ENCODE measurements at places on chromosomes 5 and 9. TPM values are rescaled to one million over a fixed set of nuclear protein-coding genes. Genes with fewer than 3 reads are reported as not detected.
A peak's percentile ranks its signal among the peaks of the same experiment; 100 is the strongest.

Gene STPG3
- total RNA-seq: not detected

DNA sequence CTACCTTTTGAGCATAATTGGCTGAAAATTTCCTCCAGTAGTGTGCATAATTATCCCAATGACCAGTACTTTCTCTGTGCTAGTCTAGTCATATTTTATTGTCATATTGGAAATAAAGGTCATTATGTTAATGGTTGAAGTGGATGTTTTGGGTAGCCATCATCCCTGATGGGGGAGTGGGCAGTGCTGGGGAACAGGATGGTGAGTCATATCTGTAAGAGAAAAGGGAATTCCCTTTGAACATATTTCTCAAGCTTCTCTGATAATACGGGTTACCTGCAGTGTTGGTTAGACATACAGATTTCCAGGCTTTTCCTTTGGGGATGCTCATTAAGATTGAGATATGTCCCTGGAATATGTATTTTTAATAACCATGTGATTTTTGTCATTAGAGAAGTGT lies 33.3 kb upstream of the SPATA31D4 start:
- no peak for DNase-seq

DNA sequence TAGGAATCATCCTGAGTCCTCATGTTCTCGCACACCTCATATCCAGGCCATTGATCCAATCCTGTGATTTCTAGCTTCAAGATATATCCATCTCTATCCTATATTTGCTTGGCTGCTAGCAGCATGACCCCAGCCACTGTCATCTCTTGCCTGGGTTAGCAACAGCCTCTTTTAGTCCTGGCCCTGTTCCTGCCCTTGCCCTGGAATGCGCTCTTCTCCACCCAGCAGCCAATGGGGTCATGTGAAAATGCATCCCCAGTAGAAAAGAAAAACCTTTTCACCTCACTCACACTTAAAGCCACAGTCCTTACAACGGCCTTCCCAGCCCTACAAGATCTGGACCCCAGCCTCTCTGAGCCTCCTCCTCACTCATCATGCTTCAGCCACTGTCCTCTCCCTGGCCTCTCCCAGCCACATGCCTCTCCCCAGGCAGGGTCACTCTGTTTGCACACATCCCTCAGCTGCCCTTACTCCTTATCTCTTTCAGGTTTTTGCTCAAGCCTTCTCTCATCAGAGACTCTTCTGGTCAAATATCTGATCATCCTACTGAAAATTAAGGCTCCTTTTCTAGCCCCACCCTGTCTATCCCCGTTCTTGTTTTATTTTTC lies 34.3 kb upstream of the NR3C1 start:
- DNase-seq: no peak

GRCh38 chr5:102845041-102845440 lies 89.9 kb downstream of the PAM start:
- no peak for DNase-seq

DNA sequence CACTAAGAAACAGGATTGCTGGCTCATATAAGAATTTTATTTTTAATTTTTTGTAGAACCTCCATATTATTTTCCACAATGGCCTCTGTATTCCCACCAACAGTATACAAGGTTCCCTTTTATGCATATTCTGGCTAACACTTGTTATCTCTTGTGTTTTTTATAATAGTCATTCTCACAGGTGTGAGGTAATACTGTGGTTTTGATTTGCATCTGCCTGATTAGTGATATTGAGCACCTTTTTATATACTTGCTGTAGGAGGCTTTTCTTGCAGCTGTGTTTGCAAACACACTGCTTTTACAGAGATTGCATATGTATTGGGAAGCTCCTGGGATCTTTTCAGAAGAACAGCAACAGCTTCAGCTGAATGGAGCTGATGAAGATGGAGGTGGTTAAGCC lies 164.8 kb downstream of the DEPDC1B start:
- no peak for DNase-seq

GRCh38 chr5:34459908-34460307 lies 196.2 kb upstream of the RAI14 start:
- DNase-seq: no peak

Gene OR1L8
- not detected for total RNA-seq

- no peak for DNase-seq
These were observed 57.4 kb downstream of the GCNT1 start for GRCh38 chr9:76516350-76516749.

GRCh38 chr5:168422431-168422830 lies 63.8 kb upstream of the RARS1 start:
- DNase-seq: no peak

DNA sequence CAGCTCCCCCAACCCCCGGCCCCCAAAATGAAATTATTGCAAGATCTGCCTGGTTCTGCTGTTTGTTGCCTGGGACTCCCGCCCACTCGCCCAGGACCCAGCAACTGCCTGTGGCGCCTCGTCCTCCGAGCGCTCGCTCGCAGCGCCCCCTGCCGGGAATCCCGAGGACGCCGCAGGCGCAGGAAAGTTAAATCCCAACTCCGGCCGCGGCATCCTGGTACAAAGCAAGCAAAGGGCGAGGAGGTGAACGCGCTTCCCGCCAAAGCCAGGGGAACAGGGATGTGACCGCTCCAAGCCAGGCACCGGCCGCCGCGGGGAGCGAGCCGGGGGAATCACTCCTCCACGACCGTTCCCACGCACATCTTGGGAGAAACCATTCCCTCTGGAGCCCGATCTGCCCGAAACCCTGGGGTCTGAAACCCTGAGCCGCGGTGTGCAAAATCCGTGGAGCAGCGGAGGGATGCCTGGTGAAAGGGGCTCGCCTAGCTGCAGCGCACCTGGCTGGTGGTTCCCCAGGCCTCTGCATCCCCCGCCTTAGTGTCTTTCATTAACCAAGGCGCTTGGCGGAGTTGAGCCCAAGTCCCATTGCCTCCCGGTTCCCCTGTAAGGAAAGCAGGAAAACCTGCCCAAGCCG lies 1.3 kb downstream of the SEMA5A start:
- DNase-seq: peak; percentile 89

- DNase-seq: no peak
These were observed 13.0 kb downstream of the BARX1 start for GRCh38 chr9:93942161-93942560.

DNA sequence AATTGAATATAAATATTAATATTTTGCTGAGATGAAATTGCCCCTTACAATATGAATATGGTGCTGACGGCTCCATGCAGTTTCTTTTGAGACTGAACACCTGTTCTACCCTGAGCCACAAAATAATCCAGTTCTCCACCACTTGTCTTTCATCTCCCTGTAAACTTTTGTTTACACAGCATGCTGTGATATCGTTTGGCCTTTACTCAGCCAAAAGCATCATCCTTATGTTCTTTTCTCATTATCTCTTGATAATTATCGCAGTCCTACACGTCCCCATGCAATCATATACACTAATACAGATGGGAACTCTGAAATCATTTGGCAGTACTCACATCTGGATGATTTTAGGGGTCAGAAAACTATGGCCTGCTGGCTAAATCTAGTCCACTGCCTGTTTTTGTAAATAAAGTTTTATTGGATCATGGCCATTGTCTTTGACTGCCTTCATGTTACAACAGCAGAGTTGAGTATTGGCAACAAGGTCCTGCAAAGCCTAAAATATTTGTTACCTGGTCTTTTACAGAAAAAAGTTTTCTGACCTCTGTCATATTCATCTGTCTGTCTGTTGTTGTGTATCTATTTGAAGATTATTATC lies 53.3 kb downstream of the AOPEP start:
- no peak for DNase-seq

DNA sequence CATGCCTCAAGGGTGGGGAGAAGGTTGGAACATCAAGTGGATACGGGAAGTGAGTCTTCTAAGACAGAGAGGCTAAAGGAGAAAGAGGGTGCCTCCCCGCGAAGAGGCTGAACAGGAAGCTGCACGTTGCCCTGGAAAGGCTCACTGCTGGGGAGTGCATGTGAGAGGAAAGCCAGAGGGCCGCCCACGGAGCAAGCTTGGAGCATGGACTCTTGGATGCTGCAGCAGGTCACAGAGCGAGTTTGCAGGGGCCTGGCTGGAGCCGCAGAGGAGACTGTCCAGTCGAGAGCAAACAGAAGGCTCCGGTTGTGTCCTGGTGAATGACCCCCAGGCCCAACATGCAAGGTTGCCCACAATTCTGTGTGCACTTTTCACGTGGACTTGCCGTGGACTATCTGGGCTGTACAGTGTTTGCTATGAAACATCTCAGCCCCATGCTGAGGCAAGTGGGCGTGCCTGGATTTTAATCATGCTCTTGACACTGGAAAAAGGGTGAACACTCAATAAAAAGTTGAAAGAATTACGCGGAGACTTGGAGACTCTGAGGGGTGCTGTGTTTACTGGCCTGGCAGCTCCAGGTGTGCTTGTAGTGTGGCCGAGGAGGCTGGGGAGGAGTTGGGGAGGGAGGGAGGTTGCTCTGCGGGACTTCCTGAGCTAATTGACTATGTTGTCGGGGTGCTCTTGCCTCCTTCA lies 54.5 kb upstream of the GARNL3 start:
- no peak for DNase-seq

- no peak for DNase-seq
These were observed 237.4 kb upstream of the PTGER4 start for GRCh38 chr5:40442346-40442745.

Gene IL31RA
- not detected for total RNA-seq

Gene TMEM171
- 104 TPM for total RNA-seq

Gene GADD45G
- total RNA-seq: 13.9 TPM

DNA sequence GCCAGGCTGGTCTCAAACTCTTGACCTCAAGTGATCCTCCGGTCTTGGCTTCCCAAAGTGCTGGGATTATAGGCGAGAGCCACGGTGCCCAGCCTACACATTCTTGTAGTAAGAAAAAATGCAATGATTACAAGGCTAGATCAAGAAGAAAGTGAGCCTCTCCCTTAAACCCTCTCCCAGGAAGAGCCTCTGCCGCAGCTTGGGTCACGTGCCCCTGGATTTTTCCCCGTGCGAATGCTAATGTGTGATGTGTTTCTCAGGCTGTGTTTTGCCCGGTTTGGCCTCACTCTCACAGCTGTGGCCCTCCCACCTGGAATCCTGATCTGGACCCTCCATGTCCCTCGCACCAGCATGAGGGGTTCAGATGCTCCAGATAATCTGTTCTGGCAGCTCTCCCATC lies 6.9 kb downstream of the PLPP7 start:
- no peak for DNase-seq

DNA sequence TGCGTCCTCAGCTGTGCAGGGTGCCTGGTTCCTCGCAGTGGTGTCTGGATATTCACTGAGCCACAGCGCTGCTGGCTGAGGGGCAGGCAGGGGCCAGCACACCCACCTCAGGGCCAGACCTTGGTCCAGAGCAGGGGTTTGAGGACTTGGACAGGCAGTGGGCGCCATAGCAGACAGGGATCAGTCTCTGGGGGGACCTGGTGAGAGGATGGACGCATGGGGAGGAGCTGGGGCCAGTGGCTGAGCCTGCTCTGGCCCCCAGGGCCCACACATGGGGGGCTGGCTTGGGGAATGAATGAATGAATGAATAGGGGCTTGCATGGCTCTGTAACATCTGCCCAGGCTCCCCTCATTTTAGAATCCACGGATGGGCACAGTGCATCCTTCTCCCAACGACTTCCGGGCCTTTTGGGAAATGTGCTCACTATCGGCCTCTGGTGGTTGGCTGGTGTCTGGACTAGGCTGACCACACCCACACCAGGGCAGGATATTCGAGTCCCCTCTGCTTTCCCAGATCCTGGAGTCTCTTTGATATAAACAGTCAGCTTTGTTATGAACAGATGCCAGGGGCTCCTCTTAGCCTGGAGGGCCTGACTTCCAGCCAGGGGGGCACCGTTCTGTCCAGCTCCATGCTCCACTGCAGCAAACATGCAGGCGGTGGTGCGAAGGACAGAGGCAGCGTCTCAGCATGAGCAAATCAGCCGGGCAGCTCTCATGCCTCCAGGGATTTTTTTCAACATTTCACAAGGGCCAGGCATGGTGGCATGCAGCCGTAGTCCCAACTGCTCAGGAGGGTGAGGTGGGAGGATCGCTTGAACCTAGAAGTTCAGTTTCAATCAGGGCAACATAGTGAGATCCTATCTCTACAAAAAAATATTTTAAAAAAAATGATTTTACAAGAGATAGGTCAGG lies 62.6 kb downstream of the NEK6 start:
- DNase-seq: peak; percentile 80

DNA sequence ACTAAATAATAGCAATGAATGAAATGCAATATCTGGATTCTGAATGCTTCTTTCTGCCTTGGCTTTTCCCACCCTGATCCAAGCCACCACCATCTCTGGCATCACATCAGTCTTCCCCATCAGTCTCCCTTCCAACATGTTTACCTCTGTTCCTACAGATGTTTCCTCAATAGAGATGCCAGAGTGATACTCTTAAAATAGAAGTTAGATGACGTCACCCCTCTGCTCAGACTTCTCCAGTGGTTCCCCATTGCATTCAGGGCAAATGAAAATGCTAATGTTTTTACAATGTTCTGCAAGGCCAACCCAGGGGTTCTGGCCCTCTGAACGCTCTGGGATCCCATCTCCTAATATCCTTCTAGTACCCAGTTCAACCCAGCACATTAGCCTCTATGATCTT lies 305.8 kb downstream of the TRIM32 start:
- DNase-seq: no peak

DNA sequence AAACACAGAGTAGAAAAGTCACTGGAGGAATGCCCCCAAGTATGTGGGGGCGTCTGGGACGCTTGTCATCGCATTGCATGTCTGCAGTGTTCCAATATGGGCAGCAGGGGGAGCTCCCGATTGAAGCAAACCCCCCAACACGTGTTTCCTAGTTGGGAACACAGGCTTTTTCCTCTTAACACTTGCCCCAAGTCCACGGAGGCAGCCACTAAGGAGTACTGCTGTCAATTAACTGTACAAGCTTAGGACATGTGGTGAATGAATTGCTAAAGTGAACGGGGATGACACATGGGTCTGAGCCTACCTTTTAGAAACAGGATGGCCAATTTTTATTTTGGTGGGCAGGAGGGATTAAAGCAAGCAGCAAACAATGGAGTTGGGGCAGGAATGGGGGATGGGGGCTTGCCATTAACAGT lies 2.2 kb downstream of the GABRB2 start:
- DNase-seq: peak; percentile 45

- no peak for DNase-seq
These were observed 10.7 kb downstream of the GRM6 start for GRCh38 chr5:178984145-178985072.

DNA sequence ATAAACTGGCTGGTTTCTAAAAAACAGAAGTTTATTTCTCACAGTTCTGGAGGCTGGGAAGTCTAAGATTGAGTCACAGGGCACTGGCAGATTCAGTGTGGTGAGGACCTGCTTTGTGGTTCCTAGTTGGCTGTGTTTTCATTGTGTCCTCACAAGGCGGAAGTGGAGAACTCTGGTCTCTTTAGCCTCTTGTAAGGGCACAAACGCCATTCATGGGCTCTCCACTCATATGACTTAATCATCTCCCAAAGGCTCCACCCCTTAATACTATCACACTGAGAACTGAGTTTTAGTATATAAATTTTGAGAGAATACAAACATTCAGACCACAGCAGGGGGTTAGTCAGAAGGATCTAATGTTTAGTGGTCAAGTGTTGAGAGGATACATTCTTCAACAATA lies 208.2 kb downstream of the SEC61B start:
- no peak for DNase-seq

GRCh38 chr5:90421136-90421535 lies 11.6 kb upstream of the CETN3 start:
- DNase-seq: no peak

Gene SARDH
- total RNA-seq: 0.92 TPM
